ENCODE measurements at places on chromosomes 5 and 9.

DNA sequence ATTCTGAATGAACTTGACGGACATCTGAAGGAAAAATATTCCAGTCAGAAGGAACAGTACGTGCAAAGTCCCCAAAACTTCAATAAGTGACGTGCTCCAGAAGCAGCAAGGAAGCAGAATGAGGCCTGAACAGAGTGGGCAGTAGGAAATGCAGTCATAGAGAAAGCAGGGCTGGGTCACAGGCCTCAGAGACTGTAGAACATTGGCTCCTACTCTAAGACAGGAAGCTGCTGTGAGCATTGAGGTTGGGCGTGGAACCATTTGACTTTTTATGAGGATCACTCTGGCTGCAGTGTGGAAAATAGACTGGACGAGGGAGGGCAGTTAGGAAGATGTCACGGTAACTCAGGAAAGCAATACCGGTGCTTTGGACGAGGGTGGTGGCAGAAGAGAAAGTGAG lies 64.0 kb downstream of the DOCK8 start:
- H3K4me3 ChIP-seq = no peak overlapping the region
- H3K4me1 ChIP-seq = peaks cover 52% of the 10 kb centered on the region
- H3K27me3 ChIP-seq = no peaks in the 10 kb centered on the region
- DNase-seq = no peak
- peaks cover 43% of the 10 kb centered on the region for H3K36me3 ChIP-seq
- H3K27ac ChIP-seq = no peak overlapping the region

DNA sequence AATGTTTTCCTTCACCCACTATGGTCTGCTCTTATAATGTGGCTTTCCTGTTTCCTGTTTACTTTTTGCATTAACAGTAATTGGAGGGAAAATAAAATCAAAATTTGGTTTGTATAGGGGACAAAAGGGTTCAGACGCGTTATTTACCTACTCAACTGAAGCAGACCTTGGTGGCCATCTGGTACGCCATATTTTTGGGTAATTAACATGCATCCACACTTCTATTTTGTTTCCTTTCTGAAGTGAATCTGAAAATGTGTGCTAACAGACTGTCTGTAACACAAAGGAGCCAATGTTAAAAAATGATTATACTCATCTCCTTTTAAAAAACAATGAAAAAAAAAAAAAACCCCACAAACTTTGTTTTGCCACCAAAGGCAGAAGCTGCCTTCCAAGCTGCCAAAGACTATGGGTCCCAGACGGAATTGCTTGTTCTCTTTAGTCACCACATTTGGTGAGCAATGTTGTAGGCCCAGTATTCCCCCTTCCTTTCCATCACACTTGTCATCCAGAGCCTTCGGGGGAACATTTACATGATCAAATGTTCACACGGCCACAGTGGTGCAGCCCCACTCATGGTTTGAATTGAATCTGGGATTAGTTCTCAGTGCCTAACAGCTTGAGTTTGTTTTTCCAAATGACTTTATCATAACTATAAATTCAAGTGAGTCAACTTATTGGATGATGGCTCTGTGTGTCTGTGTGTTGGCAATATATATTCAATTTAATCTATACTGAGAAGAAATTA lies 323.7 kb upstream of the CD180 start:
- DNase-seq = no peak
- H3K4me1 ChIP-seq = no peaks in the 10 kb centered on the region
- no peaks in the 10 kb centered on the region for H3K36me3 ChIP-seq
- peaks cover 5% of the 10 kb centered on the region for H3K27me3 ChIP-seq
- H3K27ac ChIP-seq = no peak overlapping the region

- H3K4me3 ChIP-seq = no peak overlapping the region
- H3K4me1 ChIP-seq = no peaks in the 10 kb centered on the region
- H3K27me3 ChIP-seq = no peaks in the 10 kb centered on the region
- peaks cover 81% of the 10 kb centered on the region for H3K36me3 ChIP-seq
- DNase-seq = no peak
These were observed 23.0 kb downstream of the FBLL1 start for GRCh38 chr5:168552146-168552545.

GRCh38 chr9:15936306-15936921 lies 383.6 kb downstream of the CCDC171 start:
- H3K4me1 ChIP-seq = no peaks in the 10 kb centered on the region
- no peak overlapping the region for H3K4me3 ChIP-seq
- H3K36me3 ChIP-seq = no peaks in the 10 kb centered on the region
- H3K27me3 ChIP-seq = no peaks in the 10 kb centered on the region

DNA sequence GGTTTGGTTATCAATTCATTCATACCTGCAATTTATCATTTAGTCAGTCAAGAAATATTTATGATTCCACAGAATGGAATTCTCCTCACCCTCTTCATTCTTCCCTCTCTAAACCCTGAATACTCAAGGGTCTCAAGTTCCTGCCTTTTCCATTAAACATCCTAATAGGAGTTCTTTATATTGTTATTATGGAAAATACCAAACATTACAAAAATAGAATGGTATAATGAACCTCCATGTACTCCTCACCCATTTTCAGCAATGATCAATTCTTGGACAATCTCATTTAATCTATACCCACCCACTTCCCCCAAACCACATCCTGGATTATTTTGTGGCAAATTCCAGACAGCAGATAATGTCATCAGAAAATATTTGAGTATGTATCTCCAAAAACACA lies 74.5 kb downstream of the ADAMTS12 start:
- no peak overlapping the region for H3K4me3 ChIP-seq
- H3K27me3 ChIP-seq = peaks cover 6% of the 10 kb centered on the region
- H3K36me3 ChIP-seq = no peaks in the 10 kb centered on the region
- DNase-seq = no peak
- H3K27ac ChIP-seq = no peak overlapping the region
- no peaks in the 10 kb centered on the region for H3K4me1 ChIP-seq

DNA sequence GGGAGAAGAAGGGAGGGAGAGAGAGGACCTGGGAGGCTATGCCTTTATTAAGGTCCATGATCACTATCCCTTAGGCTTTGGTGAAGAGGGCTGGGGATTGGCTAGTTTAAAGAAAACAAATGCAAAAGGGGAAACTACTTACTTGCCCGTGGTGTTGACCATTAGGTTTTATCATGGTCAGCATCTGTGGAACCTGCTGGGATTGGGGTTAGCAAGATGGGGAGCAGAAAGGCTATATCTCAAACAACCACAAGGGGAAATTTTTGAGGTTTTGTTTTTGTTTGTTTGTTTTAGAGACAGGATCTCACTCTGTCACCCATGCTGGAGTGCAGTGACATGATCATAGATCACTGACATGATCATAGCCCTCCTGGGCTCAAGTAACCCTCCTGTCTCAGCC lies 9.0 kb upstream of the RAD23B start:
- H3K4me3 ChIP-seq = no peak overlapping the region
- no peak for DNase-seq
- H3K27me3 ChIP-seq = peaks cover 18% of the 10 kb centered on the region
- no peaks in the 10 kb centered on the region for H3K36me3 ChIP-seq
